ENCODE measurements at places on chromosomes 1 and 21.

- no peak for DNase-seq
Observed at GRCh38 chr21:20207335-20207734, 790.9 kb upstream of the NCAM2 start.

GRCh38 chr1:119808972-119809550 lies 2.2 kb downstream of the REG4 start:
- DNase-seq = peak; percentile 77

- no peak for DNase-seq
Observed at GRCh38 chr1:65658122-65658521, 134.6 kb upstream of the PDE4B start.

GRCh38 chr1:12229386-12229834 lies 420 bp upstream of the VPS13D start:
- DNase-seq = no peak

- DNase-seq = peak; percentile 94
Observed at GRCh38 chr1:11719313-11720032, 16.5 kb upstream of the AGTRAP start.

DNA sequence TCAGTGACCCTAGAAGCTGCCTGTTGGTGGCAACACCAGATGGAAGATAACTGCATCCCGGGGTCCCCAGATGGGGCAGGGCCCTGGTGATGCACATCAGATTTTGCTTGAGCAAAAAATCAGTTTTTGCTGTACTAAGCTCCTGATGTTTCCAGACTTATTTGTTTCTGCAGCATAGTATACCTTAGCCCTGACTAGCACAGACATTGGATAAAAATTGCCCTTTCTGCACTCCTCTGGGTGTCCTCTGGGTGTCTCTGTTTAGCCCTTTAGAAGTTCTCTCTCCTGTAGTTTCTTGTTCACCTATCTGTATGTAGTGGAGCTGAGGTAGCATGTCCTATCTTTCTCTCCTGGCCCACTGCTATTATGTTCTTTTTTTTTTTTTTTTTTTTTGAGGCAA lies 30.3 kb upstream of the PLA2G2C start:
- no peak for DNase-seq

DNA sequence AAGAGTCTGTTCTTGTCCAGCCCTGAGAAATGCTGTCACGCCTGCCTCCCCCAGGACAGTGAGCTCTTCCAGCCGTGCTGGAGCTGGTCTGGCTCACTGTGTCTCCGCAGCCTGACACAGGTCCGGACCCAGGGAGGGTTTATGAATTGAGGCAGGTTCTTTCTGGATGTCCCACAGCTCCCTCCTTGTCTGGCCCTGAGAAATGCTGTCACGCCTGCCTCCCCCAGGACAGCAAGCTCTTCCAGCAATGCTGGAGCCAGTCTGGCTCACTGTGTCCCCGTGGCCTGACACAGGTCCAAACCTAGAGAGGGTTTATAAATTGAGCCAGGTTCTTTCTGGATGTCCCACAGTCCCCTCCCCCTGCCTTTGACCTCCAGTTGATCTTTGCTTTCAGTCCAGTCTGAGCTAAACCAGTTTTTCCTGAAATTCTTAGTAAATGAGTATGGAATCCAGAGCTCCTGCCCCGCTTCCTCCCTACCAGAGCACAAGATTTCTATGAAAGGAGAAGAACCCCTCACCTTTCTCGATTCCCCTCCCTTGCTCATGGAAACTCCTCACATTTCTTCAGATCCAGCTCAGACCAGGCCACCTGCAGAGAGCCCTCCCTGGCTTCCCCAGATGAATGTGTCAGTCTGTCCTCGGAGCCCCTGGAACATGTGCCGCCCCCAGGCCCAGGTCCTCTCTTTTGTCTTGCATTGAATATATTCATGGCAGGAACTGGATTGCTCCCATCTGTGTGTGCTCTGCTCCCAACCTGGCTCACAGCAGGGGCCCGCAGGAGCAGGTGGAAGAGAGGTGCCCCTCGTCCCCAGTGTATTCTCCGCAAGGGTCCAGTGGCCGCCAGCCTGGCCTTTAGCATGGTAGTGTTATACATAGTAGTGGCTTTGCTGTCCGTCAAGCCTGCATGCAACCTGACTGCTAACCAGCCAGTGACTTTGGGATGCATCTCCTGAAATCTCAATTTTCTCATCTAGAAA lies 116.3 kb downstream of the EPHB2 start:
- DNase-seq = no peak

GRCh38 chr1:229792012-229792975 lies 166.2 kb downstream of the URB2 start:
- no peak for DNase-seq

DNA sequence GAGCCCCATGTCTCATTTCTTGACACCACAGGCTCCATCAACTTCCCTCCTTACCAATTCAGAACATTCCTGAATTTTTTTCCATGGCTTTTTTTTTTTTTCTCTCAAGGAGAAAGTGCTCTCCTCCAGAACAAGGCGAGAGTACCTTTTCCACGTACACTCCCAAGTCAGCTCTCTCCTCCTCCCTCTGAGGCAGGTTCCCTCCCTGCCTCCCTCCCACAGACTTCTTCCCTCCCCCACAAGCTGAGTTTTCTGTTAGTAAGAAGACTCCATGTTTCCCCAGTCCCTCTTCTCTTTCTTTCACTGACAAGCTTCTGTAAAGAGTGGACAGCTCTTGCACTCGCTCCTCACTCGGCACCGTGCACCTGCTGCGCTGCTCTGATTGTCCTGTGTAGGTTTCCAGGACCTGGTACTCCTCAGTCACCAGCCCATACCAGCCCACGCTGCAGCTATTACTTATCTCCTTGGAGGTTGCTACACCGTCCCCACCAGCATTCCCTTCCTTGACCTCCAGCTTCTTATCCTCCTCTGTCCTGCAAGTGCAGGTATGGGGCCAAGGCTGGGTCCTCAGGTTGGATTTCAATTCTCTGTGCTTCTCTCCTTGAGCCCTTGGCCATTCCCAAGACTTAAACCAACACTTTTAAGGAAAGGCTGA lies 3.8 kb downstream of the TRAF5 start:
- DNase-seq = peak; percentile 62

GRCh38 chr1:65409314-65409713 lies 11.2 kb upstream of the LEPR start:
- no peak for DNase-seq

DNA sequence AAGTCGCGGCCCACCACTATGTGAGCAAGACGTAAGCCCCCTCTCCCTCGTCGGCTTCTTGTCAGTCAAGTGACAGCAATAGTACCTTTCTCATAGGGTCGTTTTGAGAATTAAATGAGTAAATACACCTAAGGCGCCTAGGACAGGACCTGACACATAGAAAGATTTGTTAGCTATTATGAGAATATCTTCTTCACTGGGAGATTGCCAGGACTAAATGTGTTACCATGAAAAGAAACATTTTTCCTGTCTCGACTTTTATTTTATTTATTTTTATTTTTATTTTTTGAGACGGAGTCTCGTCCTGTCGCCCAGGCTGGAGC lies 798 bp downstream of the PMF1 start:
- DNase-seq = no peak

GRCh38 chr1:92030656-92031107 lies 897 bp downstream of the EPHX4 start:
- DNase-seq = no peak

DNA sequence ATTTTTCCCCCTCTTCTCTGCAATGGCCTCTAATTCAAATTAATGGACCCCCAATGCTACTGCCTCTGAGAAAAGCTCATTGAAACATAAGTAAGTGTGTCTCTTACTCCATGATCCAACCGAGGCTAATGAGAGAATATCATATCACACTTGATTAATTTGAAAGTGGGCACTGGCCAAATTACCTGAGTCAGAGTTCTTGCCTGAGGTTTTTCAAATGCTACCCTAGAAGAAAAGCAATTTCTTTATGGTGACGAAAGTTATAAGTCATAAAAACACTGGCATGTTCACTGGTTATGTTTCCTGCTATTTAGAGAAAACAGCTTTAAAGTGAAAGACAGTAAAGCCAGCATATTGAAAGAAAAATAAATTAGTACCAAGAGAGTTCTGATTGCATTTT lies 368.8 kb upstream of the TMPRSS15 start:
- DNase-seq = no peak

DNA sequence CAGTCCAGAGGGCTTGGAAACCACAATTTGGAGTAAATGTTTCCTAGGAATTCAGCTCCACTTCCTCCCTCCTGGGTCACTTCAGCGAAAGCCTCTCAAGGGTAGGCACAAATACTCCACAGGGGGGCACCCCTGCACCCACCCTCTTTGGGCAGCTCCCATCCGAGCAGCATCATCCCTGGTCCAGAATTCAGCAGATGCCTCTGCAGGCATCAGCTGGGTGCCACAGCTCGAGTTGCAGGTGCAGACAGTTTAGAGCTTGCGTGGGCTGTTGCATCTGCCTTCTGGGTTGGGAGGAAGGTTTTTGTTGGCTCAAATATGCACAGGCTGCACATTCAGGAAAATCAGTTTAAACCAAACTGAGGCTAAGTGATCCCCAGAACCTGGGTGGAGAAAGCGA lies 25.0 kb downstream of the KANK4 start:
- no peak for DNase-seq

DNA sequence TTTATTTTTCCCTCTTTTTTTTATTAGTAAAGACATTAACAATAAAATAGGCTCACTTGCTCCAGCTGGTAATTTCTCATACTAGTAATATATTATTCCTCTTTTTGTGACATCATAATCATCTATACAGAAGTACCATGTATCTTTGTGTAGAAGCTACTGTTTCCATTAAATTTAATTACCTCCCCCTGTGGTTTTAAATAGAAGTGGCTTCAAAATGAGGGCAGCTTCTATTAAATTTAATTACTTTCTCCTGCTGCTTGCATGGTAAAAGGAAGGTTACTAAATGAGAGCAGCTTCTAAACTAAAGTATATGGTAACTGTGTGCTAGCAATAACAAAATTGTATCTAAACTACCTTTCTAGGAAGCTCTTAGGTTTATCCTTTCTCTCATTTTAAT lies 94.0 kb downstream of the DPYD start:
- DNase-seq = no peak

- no peak for DNase-seq
Observed at GRCh38 chr1:157798211-157798610, 21.3 kb upstream of the FCRL2 start.

DNA sequence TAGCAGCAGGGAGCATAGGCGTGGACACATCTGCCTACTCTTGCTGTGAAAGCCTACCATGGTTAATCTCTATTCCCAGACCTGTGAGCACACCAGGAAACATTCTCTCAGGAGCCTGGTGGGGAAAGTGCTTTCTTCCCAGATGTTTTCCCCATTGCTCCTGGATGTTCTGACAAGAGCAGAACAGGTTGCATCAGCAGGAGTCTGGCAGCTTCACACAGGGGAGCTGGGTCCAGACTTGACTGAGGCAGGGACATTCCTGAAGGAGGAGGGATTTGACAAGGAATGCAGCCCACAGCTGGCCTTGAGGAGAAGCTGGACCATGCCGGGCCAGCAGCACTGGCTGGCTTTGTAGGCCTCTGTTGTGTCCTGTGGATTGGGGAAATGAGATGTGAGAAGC lies 21.0 kb upstream of the ARTN start:
- DNase-seq = no peak
